Fibroblast of skin of back (primary cell): ENCODE measurements at places on chromosomes 1 and 21.
A peak's percentile ranks its signal among the peaks of the same experiment; 100 is the strongest.

DNA sequence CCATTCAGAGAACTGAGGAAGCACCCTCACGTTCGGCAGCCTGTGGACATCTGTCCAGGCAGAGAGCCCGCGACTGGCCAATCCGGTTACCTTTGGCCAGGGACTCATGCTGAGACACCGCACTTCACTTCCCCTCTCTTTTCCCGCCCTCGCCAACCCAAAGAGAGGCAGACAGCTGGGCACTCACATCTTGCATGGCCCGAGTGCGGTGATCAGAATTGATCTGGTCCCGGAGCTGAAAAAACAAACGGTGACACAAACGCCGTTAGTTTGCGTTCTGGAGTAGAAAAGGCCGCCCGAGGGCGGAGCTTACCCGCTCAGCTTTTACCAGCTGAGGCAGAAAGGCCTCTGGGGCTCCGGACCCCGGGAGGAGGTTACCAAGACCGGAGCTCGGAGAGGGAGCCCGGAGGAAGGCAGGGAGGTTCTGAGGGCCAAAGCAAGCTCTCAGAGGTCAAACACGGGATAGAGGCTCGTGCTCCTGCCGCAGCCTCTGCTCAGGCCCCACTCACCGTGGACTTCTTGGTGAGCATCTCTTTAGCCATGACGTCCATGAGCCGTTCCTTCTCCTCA, 376 bp downstream of the SF3A3 start:
- DNase-seq: peak; percentile 45

DNA sequence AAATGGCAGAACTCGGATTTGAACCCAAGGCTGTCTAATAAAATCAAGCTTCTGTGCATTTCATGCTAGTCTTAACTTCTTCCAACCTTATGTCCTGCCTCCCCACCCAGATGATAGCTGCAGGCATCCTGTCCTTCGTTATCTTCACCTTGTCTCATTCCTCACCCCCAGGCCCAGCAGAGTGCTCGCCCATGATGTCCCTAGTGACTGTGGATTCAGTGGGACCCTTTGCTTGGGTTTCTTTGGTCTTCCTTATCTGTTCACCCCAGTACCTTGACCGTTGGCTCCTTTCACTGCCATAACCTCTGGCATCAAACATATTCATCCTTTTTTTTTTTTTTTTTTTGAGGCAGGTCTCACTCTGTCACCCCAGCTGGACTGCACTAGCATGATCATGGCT, 5.6 kb upstream of the BSDC1 start:
- no peak for DNase-seq

DNA sequence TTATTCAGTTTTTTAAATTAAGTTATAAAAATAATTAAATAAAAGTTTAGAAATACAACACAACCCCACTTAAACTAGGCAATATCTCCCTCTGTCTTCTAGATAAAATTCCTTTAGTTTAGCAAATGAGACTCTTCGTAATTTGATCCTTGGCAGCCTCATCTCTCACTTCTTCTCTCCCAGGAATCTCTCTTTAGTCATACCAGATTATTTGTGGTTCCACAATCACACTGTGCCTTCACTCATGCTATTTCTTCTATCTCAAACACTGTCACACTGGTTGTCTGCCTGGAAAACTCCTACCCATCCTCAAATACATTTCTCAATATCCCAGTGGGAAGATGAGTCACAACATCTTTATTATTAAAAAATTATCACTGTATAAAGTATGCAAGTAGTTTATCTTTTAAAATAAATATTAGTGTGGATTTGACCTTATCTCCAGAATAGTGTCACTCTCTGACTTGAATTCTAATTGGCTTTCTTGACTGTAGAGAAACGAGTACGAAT, 195.5 kb downstream of the KCNH1 start:
- DNase-seq: peak; percentile 48

GRCh38 chr1:43522431-43522775, 8.3 kb upstream of the PTPRF start:
- no peak for DNase-seq

GRCh38 chr1:175566247-175566646, 177.1 kb downstream of the TNR start:
- DNase-seq: no peak

DNA sequence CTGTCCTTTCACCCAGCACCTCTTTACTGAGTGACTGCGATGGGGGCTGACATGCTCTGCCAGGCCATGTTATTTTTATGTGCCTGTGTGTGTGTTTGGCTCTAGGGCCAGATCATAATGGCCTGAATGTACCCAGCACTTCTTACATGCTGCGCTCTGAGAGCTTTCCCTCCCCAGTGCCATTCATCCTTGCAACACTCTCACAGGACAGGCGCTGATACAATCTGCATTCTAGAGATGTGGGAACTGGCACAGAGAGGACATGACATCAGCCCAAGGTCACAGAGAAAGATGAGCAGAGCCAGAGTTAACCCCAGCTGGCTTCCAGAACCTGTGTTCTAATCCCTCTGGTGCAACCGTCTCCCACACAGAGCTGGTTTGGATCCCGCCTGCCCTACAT, 54.5 kb downstream of the ARHGEF10L start:
- no peak for DNase-seq

GRCh38 chr1:226541231-226541630, 7.3 kb upstream of the STUM start:
- no peak for DNase-seq

- no peak for DNase-seq
Observed at GRCh38 chr1:160538985-160539651, 16.1 kb upstream of the SLAMF6 start.

GRCh38 chr1:2593251-2593878, 6.8 kb downstream of the PRXL2B start:
- DNase-seq: no peak

DNA sequence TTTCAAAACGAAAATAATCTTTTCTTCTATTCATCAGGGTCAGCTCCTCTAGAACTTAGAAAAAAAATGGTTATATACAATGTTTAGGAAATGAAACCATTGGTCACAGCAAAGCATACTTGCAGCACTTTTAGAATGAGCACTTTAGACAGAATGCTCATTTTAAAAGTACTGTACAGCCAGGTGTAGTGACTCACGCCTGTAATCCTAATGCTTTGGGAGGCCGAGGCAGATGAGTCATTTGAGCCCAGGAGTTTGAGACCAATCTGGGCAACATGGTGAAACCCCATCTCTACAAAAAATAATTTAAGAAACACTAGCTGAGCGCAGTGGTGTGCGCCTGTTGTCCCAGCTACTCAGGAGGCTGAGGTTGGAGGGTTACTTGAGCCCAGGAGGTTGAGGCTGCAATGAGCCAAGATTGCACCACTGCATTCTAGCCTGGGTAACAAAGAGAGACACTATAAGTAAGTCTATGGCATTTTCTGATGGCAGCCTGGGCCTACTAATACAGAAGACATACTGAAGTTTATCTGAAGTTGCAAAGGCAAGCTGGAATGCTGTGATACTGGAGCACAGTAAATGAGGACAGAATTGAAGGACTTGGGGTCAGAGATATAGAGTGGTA, 48.9 kb upstream of the ZNF326 start:
- peak; percentile 22 for DNase-seq

DNA sequence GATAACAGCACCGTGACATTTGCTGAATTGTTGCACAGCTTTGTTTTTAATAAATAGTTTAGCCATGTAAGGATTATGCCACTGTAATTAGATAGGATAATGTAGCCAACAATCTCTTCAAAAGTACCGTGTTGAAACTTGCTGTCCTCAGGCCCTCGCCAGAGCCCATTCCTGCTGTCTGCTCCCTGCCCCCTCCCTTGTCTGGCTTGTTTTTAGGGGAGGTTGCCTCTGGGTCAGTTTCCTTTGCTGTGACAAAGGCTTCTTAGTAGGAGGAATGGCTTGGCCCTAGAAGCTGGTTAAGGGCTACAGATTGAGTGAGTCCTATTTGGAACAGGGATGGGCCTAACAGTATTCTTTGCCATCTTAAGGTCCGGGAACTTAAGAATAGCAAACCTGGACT, 107.9 kb downstream of the LMO4 start:
- no peak for DNase-seq

- DNase-seq: no peak
Observed at GRCh38 chr1:168520052-168520751, 23.6 kb downstream of the XCL2 start.

DNA sequence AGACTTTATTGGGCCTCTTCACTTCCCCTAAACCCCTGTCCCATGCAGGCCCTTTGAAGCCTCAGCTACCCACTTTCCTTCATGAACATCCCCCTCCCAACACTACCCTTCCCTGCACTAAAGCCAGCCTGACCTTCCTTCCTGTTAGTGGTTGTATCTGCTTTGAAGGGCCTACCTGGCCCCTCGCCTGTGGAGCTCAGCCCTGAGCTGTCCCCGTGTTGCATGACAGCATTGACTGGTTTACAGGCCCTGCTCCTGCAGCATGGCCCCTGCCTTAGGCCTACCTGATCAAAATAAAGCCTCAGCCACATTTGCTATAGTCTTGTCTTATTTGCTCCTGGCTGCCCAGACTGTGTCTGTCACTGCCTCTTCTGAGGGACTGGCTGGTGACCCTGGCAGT, 5.5 kb downstream of the GSTM4 start:
- DNase-seq: no peak

- DNase-seq: peak; percentile 58
Observed at GRCh38 chr1:156465747-156466365, 34.7 kb downstream of the MEF2D start.

GRCh38 chr21:41615613-41616012, 107.7 kb upstream of the TMPRSS2 start:
- DNase-seq: peak; percentile 97

DNA sequence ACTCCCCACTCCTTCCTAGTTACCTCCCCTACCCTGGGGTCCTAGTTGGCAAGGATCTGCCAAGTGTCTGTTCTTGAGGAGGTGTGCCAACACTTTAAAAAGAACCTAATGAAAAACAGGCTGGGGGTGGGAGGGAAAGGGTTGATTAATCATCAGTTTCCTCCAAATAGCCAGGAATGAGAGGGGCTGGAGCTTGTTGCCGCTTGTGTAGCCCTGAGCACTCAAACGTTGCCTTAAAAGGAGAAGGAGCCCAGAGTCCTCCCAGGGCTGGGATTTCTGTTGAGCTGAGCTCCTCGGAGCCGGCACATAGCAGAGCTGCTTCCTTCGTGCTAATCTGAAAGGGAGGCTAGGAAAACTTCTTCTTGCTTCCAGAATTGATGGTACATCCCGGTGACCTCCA, 15.9 kb downstream of the SHISA4 start:
- DNase-seq: peak; percentile 99

GRCh38 chr21:41029571-41029970, 138.4 kb upstream of the BACE2 start:
- DNase-seq: no peak

GRCh38 chr1:147110872-147111271, 61.4 kb downstream of the PRKAB2 start:
- no peak for DNase-seq

DNA sequence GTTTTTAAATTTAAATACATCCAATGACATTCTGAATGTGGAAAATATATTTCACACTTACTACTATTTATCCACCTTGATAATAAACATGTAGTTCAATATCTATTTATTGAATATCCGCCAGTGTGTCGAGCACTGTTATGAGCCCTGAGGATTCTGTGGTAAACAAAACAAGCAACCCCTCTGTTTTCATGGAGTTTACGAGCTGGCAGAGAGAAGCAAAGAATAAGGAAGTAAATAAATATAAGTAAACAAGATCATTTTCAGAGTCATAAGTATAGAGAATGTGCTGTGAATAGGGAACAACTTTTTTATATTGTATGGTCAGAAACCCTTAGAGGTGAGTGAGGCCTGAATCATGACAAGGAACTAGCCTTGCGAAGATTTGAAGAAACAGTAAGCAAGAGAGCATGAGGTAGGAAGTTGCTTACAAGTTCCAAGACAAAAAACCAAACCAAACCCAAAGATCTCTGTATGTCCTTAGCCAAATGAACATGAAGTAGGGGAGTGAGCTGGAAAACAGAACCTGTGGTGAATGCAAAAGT, 6.4 kb upstream of the SERBP1 start:
- DNase-seq: no peak

DNA sequence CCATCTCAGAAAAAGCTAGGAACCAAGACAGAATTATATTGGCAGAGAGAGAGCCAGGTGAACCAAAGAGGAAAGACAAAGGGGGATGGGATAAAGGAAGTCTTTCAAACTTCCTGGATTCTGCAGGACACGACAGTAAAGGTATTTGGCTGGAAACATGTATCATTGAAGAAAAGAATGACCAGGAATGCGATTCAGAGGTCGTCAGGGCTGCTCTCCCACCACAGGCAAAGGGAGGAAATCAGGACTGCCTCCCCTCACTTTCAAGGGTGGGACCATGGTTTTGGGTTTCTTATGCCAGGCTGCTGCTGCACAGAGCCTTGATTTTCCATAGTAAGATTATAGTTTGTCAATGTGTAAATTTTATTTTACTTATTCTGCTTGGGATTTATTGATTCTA, 848.8 kb downstream of the BRINP3 start:
- DNase-seq: no peak

DNA sequence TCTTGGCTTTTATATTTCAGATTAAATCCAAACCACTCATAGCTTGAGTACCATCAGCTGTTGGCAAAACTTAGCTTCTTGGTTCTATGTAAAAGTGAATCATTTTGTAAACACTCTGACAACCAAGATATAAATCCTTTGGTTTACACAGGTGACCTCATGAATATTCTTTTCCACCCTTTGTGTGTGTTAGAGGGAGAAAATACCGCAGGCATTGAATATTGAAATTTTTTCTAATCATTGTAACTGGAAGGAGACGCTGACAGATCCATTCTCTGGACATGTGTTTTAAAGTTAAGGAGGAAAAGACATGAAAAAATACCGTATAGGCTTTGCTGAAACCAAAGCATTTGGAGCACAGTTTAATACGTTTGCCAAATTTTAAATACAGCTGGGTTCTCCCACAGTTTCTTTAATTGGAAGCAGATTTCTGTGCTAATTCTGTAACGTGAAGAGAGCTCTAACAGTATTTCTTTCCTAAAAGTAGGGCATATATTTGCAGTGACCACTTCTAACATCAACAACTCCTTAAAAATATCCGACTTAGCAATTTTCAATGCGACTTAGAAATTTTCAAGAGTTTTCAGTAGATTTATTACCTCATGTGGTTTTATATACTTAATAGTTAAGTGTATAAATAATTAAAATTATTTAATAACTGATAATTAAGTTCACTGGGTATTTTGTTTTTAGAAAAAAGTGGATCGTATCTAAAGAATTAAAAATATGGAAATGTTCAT, 388.2 kb downstream of the USP25 start:
- peak; percentile 92 for DNase-seq

GRCh38 chr21:45241357-45241756, 46.3 kb downstream of the POFUT2 start:
- no peak for DNase-seq

DNA sequence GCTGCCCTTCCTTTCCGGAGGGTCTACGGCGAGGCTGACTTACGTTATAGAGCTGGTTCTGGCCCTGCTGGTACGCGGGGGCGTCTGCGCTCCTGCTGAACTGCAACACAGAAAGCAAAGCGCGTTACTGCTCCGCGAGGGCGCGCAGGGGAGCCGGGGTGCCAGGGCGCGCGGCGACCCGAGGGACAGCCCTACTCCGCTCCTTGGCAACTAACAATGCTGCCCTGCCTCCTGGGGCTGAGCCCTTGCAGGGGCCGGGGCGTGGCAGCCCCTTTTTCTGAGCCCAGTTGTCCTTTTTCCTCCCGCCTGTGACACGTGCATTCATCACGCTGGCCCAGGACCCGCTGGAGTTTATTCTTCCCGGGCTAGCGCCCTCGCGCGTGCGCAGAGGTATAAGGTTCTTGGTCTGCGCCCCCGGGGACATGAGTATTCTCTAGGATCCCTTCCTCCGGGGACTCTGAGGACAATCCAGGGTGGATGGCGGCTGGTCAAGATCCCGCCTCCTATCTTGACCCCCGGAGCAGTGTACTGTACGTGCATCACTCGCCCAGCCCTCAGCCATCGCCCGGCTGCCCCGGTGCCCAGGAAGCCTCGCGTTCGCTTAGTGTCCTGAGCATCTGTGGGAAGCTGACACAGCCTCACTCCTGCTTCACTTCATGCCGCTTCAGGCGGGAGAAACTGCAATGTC, 78.9 kb downstream of the CD247 start:
- DNase-seq: peak; percentile 46
